ENCODE measurements at places on chromosomes 4 and X.

DNA sequence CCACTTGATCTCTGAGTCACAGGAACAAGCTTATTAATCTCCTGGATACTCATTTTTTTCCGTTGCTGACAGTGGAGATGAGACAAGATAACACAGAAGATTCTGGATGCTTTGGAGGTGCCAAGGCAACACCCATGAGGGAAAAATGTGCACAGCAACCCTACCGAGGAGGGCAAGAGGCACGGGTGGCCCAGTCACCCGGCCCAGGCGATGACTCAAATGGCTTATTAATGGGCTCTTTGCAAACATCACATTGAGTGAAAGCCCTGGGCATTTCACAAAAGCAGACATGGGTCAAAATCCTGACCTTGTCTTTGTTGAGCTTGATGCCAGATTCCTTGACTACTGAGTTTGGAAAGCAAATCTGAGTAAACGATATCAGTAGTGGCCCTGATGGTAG lies 315.1 kb downstream of the STK32B start:
- DNase-seq, result no peak

- DNase-seq, result no peak
These were observed 1.7 kb upstream of the CCDC110 start for GRCh38 chr4:185473247-185473646.

- no peak for DNase-seq
These were observed 47.1 kb downstream of the FAM193A start for GRCh38 chr4:2583517-2583916.

DNA sequence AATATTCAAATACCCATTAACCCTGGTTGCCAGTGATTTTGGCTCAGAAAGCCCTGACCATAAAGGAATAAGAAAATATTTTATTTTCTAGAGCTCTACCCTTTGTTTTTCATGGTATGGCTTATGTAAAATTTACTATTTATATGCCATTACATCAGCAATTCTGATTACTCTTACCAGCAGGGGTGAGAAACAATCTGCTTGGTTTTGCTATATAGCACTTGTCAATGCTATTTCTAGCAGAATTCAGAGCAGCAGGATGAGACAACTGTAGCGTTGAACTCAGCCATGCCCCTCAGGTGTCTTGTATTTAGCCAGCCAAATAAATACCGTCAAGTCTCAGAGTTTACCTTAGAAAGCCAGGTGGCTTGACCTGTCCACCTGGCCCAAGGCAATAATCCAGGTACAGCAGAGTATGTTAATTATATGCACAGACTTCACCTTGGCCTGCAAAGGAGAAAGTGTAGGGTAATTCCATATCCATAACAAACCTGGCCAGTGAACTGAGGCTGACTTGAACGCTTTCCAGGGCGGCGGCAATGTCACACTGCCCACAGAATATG lies 1303.5 kb downstream of the RAPGEF2 start:
- DNase-seq, result no peak

DNA sequence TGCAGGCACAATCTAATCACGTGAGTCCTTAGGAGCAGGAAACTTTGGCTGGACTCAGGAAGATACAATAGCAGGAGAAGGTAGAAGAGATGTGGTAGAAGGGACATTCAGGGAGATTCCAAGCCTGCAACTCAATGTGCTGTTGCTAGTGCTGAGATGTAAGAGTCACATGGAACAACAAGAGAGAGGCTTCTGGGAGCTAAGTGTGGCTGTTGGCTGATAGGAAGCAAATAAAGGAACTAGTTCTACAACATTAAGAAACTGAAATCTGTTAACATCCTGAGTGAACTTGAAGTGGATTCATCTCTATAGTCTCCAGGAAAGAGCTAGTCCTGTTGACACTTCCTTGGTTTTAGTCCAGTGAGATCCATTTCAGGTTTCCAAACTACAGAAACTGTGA lies 1207.4 kb downstream of the ADGRL3 start:
- DNase-seq, result no peak

All from fibroblast of skin of left biceps (primary cell).